ENCODE measurements at places on chromosomes 13 and 19.

GRCh38 chr13:51959773-51960172 is 51.5 kb downstream of the ATP7B start:
- DNase-seq, result no peak

GRCh38 chr13:26601669-26602068 is 44.2 kb downstream of the WASF3 start:
- DNase-seq, result no peak

- DNase-seq, result no peak
Observed at GRCh38 chr19:51797480-51797879, 2.5 kb downstream of the FPR3 start.

DNA sequence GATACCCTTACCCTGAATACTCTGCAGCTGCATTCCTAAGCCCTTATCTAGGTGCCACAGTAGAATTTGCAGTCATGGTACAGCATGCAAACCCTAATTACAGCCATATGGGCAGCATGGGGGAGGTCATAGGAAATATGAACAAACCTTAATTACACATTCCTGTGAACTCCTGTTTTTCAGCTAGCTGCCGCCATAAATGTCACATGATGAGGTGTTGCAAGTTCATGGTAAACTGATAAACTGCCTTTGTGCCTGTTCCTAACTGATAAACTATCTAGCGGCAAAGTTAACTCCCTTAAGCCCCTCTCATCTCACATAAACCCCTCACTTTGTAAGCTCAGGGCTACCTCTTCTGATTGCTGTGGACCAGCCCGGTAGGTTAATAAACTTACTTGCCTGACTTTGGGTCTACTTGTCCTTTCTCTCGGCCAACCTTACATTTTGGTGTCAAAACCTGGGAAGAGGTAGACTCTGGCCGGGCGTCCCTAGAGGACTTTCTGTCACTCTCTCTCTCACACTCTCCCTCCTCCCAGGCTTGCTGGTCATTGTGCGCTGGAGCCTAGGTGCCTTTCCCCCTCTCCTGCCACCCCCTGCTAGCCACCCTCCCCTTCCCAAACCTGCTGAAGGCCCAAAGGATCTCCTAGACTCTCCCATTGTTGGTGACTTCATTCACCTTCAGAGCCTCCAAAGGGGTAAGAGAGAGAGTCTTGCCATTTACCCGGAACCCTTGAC is 43.3 kb downstream of the ZNF93 start:
- no peak for DNase-seq

DNA sequence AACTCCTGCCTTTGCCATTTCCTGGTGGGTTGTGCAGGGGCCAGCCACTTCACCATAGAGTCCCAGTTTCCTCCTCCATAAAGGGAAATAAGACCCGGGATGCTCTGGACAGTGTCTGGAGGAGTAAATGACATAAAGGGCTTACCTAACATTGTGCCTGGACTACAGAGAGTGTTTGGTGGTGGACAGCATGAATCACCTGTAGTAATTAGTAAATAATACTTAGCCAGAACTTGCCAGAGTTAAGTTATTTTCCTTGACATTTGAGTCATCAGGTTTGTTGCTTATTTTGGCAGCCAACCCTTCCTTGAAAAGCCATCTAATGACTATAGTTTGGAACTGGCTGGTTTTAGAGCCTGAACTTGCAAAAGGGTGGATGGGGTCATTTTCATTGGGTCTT is 159.2 kb downstream of the SLC7A1 start:
- no peak for DNase-seq

GRCh38 chr19:41888926-41889325 is 5.9 kb downstream of the ARHGEF1 start:
- no peak for DNase-seq

DNA sequence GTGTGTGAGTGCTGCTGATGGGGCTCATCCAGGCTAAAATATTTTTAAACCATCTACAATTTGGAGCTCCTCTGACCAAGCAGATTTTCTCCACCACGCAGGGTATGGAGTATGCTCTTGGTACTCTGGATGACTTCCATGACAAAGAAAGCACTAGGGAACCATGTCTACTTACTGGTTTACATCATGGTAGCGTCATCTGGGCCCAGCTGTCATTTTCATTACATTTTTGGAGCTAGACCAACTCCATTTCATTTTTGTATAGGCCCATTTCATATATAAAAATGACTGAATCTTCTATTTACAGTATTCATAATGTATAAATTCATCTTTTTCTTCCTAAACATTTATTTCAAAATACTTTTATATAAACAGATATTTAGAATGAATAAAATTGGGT is 184.4 kb downstream of the DNAJC3 start:
- DNase-seq, result no peak

GRCh38 chr19:6811906-6812305 is 39.4 kb downstream of the VAV1 start:
- no peak for DNase-seq

- DNase-seq, result no peak
Observed at GRCh38 chr13:93145199-93145598, 81.4 kb upstream of the GPC6 start.

- no peak for DNase-seq
Observed at GRCh38 chr13:33263976-33264619, 21.5 kb downstream of the STARD13 start.

GRCh38 chr19:5352229-5352763 is 11.7 kb upstream of the PTPRS start:
- no peak for DNase-seq

GRCh38 chr19:47228937-47229675 is 1.9 kb downstream of the BBC3 start:
- no peak for DNase-seq

- no peak for DNase-seq
Observed at GRCh38 chr19:42132030-42132628, at the start of gene POU2F2. Gene POU2F2 (minus strand): TSS chr19:42132446. CDS start chr19:42132411, 35 bp downstream.

GRCh38 chr13:35225582-35225981 is 250.9 kb downstream of the MAB21L1 start:
- no peak for DNase-seq

GRCh38 chr19:7852851-7853769 is 21.1 kb downstream of the PRR36 start:
- DNase-seq, result no peak

GRCh38 chr13:43963726-43964125 is 84.0 kb downstream of the LACC1 start:
- no peak for DNase-seq

DNA sequence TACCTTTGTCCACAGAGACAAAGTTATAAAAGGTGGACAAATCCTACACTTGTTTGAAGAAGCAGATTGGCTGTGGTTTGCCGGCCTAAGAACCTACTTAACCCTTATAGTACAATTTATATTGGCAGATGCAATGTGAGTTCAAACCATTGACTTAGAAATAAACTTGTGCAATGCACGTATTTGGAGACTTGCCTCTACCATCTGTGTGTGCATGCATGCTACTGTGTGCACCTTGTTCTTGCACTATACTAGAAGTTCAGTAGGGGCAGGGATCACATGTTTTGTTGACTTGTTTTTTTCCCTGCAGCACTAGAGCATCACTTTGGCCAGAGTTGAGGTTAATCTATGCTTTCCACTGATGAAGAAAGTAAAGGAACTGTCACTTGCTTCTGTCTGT is 163.1 kb upstream of the SERP2 start:
- no peak for DNase-seq

DNA sequence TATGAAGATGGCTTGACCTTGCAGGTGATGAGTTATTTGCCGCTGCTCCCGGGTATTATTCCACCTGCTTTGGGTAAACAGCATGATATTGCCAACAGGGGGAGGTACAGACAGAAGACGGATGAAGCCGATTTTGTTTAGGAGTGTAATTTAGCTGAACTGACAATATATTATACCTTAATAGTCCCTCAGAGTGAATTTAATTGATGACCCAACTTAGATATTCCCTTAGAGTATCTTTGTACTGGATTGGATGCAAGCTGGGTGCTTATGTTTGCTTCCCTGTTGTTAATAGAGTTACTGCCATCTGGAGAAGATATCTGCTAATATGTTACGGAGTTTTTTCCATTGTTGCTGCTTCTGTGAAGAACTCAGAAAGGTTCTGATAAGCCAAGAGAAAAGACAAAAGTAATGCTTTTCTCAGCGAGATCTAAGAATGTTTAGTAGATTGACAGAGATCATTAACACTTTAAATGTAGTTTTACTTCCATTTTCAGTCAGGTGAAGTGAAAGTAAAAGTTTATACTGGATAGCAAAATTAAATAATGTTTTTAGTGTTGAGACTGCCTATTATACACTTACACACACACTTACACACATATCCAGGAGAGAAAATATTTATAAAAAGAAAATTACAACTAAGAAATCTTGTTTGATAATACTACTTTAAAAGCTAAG is 2220.8 kb upstream of the PCDH20 start:
- DNase-seq, result no peak

DNA sequence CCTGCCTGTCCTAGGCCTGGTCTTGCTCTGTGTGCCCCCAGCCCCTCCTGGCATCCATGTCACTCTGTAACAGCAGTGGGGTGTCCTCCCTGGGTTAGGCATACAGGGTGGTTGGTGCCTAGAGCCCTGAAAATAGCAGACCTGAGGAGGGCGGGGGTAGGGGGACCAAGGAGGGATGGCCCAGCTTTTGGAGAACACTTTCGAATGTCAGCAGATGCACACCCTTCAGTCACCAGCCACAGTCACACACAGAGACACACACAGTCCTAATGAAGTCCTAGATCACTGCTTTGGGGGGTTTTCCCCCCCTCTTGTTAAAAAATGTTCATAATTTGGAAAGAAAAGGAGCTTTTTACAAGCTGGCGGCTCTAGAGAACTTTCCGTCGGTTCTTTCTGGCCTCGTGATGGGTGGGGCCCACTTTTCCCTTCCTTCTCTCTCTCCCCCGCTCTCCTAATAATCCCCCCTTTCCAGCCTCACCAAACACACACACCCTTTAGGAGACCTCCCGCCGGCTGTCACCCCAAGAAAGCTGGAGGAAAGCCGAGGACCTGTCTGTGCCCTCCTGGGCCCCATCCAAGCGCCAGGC is 47.9 kb downstream of the LYL1 start:
- no peak for DNase-seq

GRCh38 chr13:41213316-41213715 is 18.9 kb upstream of the KBTBD7 start:
- no peak for DNase-seq

- no peak for DNase-seq
Observed at GRCh38 chr19:49490287-49491029, 3.0 kb downstream of the RPL13A start.

DNA sequence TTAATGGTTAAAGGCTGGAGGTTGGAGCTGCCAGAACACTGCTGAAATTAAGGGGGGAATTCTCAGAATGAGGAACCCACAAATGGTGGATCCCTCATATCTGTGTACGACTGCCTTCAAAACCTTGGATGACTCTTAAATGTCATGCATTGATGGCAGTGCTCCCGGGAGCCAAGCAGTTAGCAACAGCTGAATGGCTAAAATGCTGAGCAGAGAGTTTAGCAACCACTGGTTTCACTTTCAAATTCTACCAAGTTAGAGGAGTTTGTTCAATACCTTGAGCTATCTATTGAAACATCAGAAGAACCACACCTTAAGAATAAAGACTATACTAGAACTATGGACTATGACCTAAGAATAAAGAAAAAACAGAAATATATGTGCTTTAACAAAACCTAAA is 41.4 kb downstream of the UQCRFS1 start:
- DNase-seq, result no peak

GRCh38 chr19:38644719-38645118 is 2.7 kb upstream of the ACTN4 start:
- no peak for DNase-seq

DNA sequence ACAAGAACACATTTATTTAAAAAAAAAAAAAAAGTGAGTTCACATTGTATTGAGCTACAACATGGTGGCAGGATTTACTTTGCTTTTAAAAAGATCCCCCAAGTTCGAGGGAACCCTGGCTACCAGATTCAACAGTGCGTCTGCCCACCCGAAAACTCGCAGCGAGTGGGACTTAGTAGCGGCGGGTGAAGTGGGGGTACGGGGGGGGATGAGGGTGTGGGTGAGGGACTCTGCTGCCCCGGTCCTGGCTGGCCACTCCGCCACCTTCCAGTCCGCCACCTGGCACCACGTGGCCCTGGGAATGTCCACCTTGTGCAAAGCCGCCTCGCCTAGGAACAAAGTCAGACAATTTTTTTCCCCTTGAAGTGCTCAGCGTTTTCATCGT is 19.3 kb upstream of the TINCR start:
- DNase-seq, result no peak

All from NCI-H187 treated with DMSO at 0.1 percent for 48 hours (cell line).